ENCODE measurements at places on chromosomes 4 and X.

DNA sequence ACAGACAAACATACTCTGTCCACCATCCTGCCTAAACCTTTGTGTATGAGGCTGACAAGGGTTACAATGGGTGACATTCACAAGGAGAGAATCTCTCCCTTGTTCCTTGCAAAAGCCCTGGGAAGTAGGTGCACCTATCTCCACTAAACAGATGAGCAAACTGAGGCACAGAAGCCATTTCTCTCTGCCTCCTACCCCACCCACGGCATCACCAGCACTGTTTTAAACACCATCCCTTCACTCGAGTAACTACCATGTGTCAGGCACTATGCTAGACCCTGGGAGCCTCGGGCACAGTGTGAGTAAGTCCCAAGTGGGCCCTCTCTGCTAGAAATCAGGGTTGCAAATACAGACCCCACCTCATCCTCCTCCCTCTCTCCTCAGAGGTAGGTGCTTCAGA, 899 bp downstream of the LYAR start:
- H3K36me3 ChIP-seq, result peaks cover 10% of the 10 kb centered on the region
- no peaks in the 10 kb centered on the region for H3K27me3 ChIP-seq
- H3K4me3 ChIP-seq, result peak overlapping the region; percentile 97
- H3K27ac ChIP-seq, result peak overlapping the region; percentile 85
- no peak for DNase-seq

DNA sequence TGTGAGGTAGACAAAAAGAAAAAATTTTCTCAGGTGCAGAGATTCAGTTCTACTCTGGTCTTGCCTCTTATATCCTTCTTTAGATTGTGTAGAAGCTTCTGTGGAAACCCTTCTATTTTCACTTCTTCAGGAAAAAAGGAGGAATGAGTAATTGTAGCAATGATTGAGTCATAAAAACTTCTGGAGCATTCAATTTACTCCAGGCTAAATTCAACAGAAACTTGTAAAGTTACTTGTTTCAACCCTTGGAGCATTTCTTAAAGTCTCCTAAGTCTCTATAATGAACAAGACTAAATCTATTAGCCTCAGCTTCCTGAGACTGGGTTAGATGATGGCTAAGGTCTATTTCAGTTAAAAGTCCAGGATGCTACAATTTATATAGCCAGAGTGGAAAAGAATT, 29.9 kb downstream of the BOD1L1 start:
- no peak overlapping the region for H3K27ac ChIP-seq
- no peak overlapping the region for H3K4me3 ChIP-seq
- H3K36me3 ChIP-seq, result peaks cover 18% of the 10 kb centered on the region

GRCh38 chr4:119559044-119559647, 69.5 kb downstream of the PDE5A start:
- no peaks in the 10 kb centered on the region for H3K27me3 ChIP-seq
- no peaks in the 10 kb centered on the region for H3K4me1 ChIP-seq
- no peak overlapping the region for H3K27ac ChIP-seq
- DNase-seq, result no peak
- H3K36me3 ChIP-seq, result no peaks in the 10 kb centered on the region
- no peak overlapping the region for H3K4me3 ChIP-seq

- H3K27ac ChIP-seq, result no peak overlapping the region
- H3K27me3 ChIP-seq, result no peaks in the 10 kb centered on the region
- no peak overlapping the region for H3K4me3 ChIP-seq
- no peaks in the 10 kb centered on the region for H3K36me3 ChIP-seq
- no peak for DNase-seq
- H3K4me1 ChIP-seq, result no peaks in the 10 kb centered on the region
Measured at GRCh38 chr4:101451086-101451485, 103.8 kb upstream of the PPP3CA start.

GRCh38 chr4:121998024-121998423, 46.2 kb upstream of the TRPC3 start:
- no peaks in the 10 kb centered on the region for H3K4me1 ChIP-seq
- no peak for DNase-seq

DNA sequence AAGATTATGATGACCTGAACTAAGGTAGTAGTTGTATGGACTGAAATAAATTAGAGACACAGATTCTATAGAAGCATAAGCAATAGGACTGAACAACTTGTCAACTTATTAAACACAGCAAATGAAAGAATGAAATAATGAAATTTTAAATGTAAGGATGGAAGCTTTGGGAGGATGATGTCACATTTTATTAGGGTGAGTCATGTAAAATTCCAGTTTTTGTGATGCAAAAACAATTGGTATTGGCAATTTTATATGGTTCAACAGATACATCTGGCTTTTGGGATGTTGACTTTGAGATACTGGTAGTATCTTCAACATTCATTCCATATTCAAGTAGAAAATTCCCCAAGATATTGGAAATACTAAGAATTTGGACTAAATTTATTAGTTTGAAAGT, 72.7 kb upstream of the IL15 start:
- DNase-seq, result no peak
- no peaks in the 10 kb centered on the region for H3K36me3 ChIP-seq
- no peak overlapping the region for H3K27ac ChIP-seq

GRCh38 chr4:102163404-102164140, 181.7 kb downstream of the SLC39A8 start:
- H3K27ac ChIP-seq, result no peak overlapping the region
- no peaks in the 10 kb centered on the region for H3K4me1 ChIP-seq
- no peaks in the 10 kb centered on the region for H3K36me3 ChIP-seq
- no peak for DNase-seq

- no peak overlapping the region for H3K27ac ChIP-seq
- H3K36me3 ChIP-seq, result no peaks in the 10 kb centered on the region
- H3K4me3 ChIP-seq, result no peak overlapping the region
- no peak for DNase-seq
Measured at GRCh38 chr4:177380730-177381287, 61.4 kb downstream of the AGA start.

- DNase-seq, result no peak
- H3K36me3 ChIP-seq, result no peaks in the 10 kb centered on the region
- no peak overlapping the region for H3K27ac ChIP-seq
- H3K27me3 ChIP-seq, result no peaks in the 10 kb centered on the region
- H3K4me3 ChIP-seq, result no peak overlapping the region
Measured at GRCh38 chrX:40445691-40446090, 135.1 kb upstream of the ATP6AP2 start.

DNA sequence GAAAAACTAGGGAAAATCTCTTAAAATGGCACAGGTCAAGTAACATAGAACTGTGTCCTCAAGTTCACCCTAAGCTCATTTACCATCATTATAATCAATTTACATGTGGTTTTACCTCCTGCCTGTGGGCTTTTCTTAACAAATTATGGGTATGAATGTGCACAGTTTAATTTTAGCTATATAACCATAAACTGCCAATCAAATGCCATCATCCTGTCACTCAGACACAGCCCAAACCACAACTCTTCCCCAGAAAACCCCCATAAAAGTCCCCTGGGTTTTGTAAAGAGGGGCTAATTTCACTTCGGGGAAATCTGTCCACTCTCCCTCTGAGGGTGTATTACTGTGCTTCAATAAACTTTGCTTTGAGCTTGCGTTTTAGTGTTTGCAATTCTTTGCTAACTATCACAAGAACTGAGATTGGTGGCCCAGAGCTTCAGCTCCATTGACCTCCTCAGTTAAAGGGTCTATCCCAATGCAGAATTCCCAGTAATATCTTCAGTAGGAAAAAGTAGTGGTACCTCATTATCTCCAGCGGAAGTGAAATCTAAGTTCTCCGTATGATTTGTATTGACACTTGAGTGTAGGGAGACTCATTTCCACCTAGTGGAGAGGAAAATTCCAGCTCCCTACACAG, 394.6 kb downstream of the SPOCK3 start:
- no peaks in the 10 kb centered on the region for H3K27me3 ChIP-seq
- no peak overlapping the region for H3K27ac ChIP-seq
- no peak for DNase-seq
- H3K4me1 ChIP-seq, result no peaks in the 10 kb centered on the region
- no peak overlapping the region for H3K4me3 ChIP-seq
- H3K36me3 ChIP-seq, result no peaks in the 10 kb centered on the region

DNA sequence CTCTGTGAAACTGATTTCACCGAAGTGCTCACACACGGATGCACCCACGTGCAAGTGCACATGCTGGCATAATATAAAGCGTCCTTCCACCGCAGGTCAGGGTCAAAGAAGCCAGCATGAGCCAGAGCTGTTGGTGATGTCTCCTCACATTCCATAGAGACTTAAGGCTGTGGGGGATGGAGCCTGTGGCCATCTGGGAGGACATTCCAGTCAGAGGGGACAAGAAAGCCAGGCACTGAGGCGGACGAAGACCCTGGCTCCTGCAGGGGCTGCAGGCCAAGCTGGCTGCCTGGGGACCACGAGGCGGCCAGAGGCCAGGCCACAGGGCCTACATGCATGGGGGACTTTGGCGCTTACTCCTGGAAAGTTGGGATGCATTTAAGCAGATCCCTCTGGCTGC, 7.7 kb downstream of the RNF212 start:
- H3K36me3 ChIP-seq, result no peaks in the 10 kb centered on the region
- H3K4me1 ChIP-seq, result no peaks in the 10 kb centered on the region

GRCh38 chr4:8534129-8534528, 46.1 kb upstream of the GPR78 start:
- H3K4me1 ChIP-seq, result no peaks in the 10 kb centered on the region
- no peak overlapping the region for H3K27ac ChIP-seq
- no peak for DNase-seq
- no peaks in the 10 kb centered on the region for H3K27me3 ChIP-seq
- H3K4me3 ChIP-seq, result no peak overlapping the region

- no peak for DNase-seq
- H3K36me3 ChIP-seq, result no peaks in the 10 kb centered on the region
- no peaks in the 10 kb centered on the region for H3K27me3 ChIP-seq
- H3K4me1 ChIP-seq, result no peaks in the 10 kb centered on the region
- no peak overlapping the region for H3K4me3 ChIP-seq
Measured at GRCh38 chrX:11944501-11944900, 186.5 kb downstream of the MSL3 start.

GRCh38 chrX:49166914-49167739, 4.6 kb downstream of the MAGIX start:
- peak; percentile 77 for DNase-seq
- H3K4me1 ChIP-seq, result peaks cover 16% of the 10 kb centered on the region
- H3K27me3 ChIP-seq, result no peaks in the 10 kb centered on the region
- H3K27ac ChIP-seq, result peak overlapping the region; percentile 79
- H3K36me3 ChIP-seq, result no peaks in the 10 kb centered on the region
